ENCODE measurements at places on chromosomes 4 and X.

DNA sequence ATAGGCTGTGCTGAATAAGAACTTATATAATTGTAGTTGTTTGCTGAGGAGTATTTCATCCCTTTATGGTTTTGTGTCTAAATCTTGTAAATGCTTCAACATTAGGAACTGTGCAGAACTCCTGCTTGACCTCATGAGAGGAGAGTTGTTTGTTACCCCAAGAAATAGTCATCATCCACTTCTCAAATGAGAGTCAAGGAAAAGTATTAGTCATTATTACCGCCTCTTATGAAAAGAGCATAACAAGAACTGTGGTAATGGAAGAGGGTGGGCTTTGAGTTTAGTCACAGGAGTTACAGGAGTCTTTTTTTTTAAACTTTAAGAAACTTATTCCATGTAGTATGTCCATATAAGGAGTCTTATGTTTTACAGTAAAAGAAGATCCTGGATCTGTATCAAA, 132.9 kb downstream of the RAP1GDS1 start:
- no peak for DNase-seq

GRCh38 chr4:127601029-127601428, 31.7 kb upstream of the INTU start:
- DNase-seq, result no peak

DNA sequence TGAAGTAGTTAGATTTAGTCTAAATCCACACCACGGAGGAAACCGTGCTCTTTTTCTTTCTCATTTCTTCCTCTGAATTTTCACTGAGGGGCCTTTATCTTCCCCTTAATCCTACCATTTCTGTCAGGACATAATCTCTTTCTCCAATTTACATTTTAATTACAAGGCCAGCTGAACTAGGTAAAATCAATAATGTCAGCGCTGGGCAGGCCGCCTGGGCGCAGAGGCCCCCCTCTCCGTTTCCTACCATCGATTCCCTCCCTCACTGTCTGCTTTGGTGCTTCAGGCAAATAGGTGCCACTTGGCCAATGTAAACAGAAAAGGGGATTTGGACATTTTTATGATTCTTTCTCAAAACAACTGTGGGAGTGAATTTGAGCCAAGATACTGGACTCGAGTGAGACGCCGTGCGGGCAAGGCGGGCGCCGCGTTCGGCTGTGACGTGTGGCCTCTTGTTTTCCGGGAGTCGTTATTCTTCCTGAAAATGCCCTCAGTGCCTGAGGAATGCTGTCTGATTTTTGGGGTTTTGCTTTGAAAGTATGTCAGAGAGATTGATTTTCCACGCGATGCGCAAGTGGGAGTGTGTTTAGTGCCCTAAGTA, 22.6 kb downstream of the UVSSA start:
- DNase-seq, result no peak

DNA sequence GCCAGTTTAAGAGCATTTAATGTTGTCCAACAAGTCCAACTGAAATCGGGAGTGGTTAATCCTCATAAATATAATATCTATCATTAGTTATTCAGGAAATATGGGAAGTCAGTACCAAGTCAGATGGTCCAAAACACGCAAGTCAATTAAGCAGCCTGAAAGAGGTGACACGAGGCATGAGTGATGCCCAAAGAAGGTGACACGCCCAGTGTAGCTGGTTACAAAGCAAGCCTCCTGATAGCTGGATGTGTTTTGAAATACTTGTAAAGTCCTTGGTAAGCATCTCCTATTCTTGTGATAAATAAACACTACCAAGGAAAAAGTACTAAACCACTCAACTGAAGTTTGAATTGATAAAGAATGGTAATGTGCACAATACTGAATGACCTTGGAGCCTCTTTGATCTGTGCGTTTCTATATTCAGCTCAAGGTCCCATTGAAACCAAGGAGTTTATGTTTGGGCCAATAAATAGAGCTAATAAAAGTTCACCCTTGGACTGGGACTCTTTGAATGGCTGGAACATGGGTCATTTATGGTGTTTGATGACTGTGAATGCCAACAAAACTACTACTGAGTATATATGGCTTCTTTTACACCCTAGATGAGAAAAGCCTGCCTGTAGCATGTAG, 93.2 kb upstream of the KLF3 start:
- DNase-seq, result no peak

DNA sequence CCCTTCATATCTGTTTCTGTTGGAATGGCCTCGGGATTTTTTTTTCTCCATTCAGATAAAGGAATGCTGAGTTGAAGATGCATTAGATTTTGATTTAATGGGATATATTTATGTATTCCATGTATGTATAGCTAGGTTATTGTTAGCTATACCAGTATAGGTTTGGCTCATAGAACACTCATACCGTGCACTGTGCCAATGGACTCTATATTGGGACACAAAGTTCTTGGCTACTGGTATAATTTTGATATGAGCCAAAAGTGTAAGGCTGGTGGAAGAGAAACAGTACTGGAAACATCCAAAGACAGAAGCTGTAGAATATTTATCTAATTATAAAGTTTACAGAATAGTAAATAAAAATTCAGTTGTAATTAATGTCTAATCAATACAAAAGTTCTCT, 1912.1 kb downstream of the STIM2 start:
- no peak for DNase-seq

DNA sequence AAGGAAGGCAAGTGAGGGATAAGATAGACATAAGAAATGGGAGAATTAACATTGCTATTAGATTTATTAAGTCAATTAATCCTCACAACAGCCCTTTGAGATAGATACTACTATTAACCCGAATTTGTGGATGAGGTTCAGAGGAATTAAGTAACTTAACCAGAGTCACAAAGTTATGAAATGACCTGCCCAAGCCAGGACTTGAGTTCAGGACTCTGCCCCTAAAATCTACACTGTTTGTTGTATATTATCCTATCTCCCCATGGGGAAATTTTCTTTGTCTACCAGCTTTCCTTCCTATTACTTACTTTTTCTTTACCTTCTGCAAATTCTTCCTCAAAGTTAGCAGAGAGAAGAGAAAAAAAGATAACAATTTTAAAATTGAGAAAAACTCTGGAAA, 33.4 kb upstream of the UBQLN2 start:
- DNase-seq, result no peak

GRCh38 chrX:66632981-66633380, 5.9 kb downstream of the EDA2R start:
- DNase-seq, result no peak

DNA sequence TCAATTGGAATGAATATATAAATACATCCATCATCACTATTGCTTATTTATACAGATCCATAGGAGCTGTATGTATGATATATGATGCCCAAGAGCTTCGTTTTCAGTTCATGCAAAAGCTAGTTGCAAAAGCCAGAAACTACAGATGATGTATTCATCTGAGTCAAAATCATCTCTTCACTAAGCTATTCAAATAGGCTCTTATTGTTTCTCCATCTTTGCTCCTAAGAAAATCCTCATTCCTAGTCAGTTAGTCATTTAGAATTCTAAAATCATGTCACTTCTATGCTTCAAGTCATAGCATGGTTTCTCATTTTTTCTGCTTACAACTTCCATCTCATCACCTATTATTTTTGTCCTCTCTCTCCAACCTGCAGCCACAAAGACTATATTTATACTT, 300.1 kb upstream of the TRAM1L1 start:
- DNase-seq, result peak; percentile 8

DNA sequence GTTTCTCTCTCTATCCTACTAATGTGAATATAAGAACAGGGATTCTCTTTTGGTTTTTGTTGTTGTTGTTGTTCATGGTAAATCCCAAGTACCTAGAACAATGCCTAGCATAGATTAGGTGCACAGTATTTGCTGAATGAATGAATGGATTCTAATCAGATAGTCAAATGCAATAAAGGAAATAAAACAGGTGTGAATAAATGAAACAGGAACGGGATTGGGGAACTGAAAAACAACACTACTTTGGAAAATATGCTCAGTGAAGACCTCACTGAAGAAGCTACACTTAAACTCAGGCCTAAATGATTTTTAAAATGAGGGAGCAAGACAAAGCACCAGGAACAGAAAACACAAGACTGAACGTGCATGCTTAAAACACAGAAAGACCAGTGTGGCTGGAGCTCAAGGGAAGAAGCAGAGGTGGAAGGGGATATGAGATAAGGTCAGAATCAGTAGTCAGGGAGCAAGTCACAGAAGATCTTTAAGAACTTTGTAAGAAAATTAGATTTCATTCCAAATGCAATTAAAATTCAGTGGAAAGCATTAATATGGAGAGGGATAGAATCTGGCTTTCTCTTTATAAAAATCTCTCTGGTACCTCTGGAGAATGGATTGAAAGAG, 144.7 kb downstream of the ZAR1 start:
- DNase-seq, result no peak

- DNase-seq, result no peak
Observed at GRCh38 chr4:82398263-82398662, 24.5 kb upstream of the HNRNPD start.

DNA sequence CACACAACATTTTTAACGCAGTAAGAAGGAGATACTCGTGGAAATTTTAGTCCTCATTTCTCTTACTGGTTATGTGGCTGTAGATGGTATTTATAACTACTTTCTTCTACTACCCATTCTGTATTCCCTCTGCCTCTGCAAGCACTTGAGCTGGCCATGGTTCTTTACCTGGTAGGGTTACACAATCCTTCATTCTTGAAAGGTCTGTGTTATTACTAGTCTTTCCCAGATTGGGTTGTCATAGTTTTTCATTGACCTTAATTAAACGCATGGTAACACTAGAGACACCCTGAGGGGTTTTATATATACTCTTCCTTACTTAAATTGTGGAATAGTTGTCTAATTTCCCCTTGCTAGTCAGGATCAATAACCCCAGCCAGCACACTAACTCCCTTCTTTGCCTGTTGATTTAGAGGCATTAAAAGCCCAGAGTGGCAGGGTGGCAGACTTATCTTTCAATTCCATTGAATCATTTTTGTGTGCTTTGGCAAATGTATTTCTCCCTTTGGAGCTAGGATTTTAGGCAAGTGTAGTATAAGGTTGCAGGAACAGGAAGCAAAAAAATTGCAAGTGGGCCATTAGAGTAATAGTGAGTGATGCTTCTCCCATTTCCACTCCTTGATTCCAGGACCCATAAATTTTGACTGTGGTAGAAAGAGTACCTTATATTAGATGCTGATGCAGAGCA, 113.6 kb upstream of the EMCN start:
- no peak for DNase-seq

All from A172 (cell line).